ENCODE measurements at places on chromosomes 7 and 10.

- no peak for DNase-seq
These were observed 11.7 kb upstream of the RBM17 start for GRCh38 chr10:6077071-6077675.

- peak; percentile 82 for DNase-seq
These were observed 11.6 kb downstream of the IMPDH1 start for GRCh38 chr7:128398016-128398840.

DNA sequence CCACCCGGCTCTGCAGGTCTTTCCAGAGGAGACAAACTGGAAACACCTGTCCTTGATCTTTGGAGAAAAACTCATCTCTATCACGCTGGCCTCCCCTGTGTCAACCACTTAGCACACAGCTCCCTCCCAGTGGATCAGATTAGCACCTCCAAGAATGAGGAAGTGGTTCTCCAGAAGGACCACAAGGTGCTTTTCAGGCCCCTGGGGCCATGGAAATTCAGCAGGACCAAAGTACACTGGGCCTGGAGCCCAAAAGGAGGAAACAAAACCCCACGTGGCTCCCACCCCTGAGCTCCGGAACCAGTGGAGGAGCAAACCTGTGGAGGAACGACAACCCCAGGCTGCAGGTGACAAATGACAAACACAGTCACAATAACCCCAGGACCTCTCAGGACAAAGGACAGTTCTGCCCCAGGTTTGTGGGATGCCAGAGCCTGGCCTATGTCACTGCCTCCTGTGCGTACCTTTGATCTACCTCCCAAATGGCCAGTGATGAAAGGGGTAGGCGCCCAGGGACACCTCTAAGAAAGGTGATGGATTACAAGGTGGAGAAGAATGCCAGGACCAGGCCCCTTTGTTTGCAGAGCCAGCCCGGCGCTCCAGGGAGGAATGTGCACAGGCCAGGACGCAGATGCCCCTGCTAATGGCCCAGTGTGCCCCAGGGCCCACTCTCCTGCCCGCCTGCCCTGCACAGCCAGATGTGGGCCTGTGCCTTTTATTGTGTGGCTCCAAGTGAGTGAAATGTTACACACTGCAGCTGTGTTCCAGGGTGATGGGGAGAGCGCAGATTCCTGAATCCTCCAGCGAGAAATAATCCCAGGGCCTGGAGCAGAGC is 5.7 kb downstream of the TNS3 start:
- peak; percentile 54 for DNase-seq

DNA sequence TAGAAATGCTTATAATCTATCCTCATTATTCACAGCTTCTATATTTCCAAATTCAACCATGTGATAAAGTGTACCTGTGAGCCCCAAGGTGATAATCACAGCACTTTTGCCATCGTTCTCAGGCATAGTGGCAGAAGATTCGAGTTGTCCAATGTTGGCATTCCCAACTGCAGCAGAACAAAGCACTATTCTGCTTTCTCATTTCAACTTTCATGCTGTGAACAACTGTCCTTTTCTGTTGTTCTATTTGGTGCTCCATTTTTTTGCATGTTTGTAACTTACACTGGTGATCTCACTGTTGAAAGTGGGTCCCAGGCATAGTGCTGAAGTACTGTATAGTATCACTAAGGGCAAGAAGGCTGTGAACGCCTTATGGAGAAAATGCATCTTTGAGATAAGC is 438.2 kb downstream of the PAXIP1 start:
- no peak for DNase-seq

GRCh38 chr10:16789261-16789660 is 28.0 kb downstream of the RSU1 start:
- DNase-seq = no peak

DNA sequence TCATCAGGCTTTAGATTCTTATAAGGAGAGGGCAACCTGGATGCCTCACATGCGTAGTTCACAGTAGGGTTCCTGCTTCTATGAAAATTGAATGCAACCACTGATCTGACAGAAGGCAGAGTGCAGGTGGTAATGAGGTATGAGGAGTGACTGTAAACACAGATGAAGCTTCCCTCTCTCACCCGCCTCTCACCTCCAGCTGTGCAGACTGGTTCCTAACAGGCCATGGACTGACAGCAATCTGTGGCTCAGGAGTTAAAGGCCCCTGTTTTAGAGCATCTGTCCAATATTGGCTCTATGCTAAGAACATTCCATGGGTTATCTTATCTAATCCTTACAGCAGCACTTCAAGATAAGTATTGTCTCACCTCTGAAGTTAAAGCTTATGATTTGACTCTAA is 213.5 kb upstream of the NRP1 start:
- DNase-seq = no peak

GRCh38 chr7:112743811-112744210 is 46.4 kb downstream of the TMEM168 start:
- no peak for DNase-seq

DNA sequence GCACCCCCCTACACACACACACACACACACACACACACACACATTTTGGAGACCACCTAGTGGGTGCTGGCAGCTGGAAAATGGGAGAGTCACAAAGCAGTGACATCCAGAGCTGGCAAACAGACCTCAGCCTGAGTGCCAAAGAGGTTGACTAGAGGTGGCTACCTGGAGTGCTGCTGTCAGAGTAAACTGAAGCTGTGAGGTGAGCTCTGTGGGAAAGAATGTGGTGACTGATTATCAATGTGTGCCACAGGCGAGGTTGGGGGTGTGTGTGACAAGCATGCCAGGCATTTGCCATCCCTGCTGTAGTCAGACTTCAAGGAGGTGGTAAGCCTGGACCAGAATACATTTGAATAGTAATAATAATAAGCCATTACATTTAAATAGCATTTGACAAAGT is 120.6 kb downstream of the SLIT1 start:
- DNase-seq = no peak

- DNase-seq = no peak
These were observed 27.0 kb upstream of the JAZF1 start for GRCh38 chr7:28207486-28208158.

- DNase-seq = no peak
These were observed 305.2 kb upstream of the ETV1 start for GRCh38 chr7:14294637-14295036.

DNA sequence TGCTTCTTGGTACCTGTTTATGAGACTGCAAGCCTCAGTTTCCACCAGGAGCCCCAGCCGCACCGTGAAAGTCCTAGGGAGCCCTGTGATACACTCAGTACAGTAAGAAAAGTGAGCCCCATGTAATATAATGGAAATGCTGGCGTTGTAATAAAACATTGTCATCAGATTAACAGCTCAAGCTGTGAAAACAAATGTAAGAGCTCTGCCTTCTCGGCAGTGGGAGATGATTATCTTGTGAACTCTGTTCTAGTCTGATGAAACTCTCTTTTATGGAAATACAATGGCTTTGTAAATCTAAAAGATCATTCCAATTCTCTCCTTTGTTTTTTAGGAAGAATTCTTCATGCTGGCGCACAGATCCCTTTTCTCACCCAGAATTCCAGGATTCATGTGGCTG is 299.9 kb downstream of the ABCA13 start:
- DNase-seq = no peak

GRCh38 chr7:92778972-92779371 is 57.4 kb downstream of the CDK6 start:
- peak; percentile 46 for DNase-seq

DNA sequence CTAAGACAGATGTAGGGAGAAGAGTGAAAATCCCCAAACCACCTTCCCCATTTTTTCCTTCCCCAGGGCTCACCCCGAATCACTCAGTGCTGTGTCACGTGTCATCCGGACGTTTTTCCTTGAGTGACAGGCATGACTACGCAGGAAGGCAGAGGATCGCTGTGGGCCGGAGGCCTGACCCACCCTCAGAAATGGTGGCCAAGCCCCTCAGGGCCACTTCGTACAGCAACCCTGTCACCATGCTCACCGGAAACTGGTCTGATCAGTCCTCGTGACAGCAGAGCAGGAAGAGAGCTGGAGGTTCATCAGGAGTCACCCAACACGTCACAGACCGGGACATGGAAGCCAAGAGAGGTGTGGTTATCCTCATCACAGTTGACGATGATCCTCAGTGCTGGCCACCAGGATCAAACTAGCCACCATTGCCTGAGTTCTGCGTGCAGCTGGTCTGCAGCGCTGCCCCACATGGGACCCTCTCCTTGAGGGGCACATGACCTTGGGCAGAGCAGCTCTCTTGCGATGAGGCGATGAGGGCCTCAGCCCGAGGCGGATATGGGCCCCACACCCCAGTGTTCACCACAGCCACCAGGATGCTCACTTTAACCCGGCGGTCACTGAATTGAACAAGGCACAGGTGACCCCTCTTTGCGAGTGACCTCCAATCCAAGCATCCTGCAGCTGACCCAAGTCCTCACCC is 99.3 kb upstream of the INSIG1 start:
- no peak for DNase-seq

GRCh38 chr10:7329219-7329618 is 81.6 kb downstream of the SFMBT2 start:
- DNase-seq = no peak

DNA sequence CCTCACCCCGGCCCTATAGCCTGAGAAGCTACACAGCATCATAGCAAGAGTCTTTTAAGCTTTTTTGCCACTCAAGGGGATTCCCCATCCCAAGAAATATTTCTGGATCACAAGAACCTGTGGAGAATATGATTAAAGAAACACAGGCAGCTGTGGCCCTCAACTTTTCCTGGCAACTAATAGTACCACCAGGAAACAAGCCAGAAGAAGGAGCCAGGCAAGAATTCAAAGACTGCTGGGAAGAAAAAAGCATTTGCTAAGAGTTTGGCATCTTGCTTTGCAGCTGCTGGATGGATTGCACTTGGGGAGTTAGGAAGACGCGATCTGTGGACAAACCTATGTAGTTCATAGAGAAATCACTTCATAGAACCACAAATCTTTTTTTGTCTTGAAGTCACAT is 437.8 kb downstream of the PLXDC2 start:
- DNase-seq = no peak

- DNase-seq = peak; percentile 42
These were observed 166.8 kb downstream of the IQUB start for GRCh38 chr7:123367484-123368122.

GRCh38 chr10:131436458-131436857 is 124.9 kb upstream of the TCERG1L start:
- no peak for DNase-seq

DNA sequence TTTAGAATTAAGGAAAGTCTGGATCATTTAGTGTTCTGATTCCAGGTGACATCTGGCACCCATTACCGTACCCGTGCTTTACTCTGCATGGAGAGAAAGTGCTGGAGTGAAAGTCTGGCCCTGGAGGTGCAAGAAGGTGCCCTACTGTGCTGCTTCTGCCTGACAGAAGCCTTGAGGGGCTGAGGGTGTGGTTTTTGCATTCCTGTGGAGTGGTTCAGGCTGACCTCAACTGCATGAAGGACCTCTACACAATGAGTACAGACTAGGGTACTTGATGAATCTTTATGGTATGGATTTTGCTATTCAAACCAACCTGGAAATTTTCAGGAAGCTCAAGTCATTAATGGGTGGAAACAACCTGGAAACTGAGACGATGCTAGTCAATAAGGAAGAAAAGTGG is 45.1 kb upstream of the GSAP start:
- no peak for DNase-seq

- DNase-seq = no peak
These were observed 101.4 kb downstream of the PODXL start for GRCh38 chr7:131455001-131455400.

GRCh38 chr7:25859412-25860274 is 292.4 kb upstream of the NFE2L3 start:
- no peak for DNase-seq

GRCh38 chr10:72079356-72079755 is 9.0 kb downstream of the SPOCK2 start:
- DNase-seq = no peak

- DNase-seq = no peak
These were observed 5.1 kb downstream of the VENTX start for GRCh38 chr10:133242611-133243356.

Measured in GM03348 (cell line).